ENCODE measurements at places on chromosomes 3 and 15.

DNA sequence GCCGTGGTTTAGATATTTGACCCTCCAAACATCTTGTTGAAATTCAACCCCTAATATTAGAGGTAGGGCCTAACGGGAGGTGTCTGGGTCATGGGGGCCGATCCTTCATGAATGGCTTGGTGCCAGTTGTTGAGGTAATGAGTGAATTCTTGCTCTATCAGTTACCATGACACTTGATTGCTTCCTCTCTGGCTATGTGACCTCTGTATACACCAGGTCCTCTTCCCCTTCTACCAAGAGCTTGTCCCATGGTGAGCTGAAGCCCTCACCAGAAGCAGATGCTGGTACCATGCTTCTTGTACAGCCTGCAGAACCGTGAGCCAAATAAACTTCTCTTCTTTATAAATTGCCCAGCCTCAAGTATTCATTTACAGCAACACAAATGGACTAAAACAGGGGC lies 41.8 kb upstream of the TIPARP start:
- DNase-seq: peak; percentile 40

- DNase-seq: no peak
These were observed 106.5 kb upstream of the EPHA3 start for GRCh38 chr3:89000886-89001285.

- DNase-seq: no peak
These were observed 29.9 kb downstream of the SLC41A3 start for GRCh38 chr3:126053949-126054569.

DNA sequence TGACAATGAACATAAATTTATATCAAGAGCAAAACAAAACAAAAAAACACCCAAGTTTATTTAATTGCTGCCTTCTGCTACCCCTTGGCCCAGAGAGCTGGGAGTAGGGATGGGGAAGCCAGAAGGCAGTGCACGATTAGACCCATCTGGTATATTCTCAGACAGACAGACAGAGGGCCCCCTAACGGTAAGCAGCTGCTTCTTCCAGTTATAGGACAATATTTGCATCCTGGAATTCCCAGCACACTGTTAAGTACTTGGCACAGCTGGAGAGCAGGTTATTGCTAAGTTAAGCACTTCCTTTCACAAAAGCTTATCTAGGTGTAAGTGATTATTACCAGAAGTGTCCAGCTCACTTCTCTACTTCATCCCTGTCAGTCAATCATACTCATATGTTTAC lies 39.3 kb downstream of the C2CD4B start:
- DNase-seq: peak; percentile 61

- DNase-seq: peak; percentile 61
These were observed 4.4 kb downstream of the CYP19A1 start for GRCh38 chr15:51334011-51334451.

DNA sequence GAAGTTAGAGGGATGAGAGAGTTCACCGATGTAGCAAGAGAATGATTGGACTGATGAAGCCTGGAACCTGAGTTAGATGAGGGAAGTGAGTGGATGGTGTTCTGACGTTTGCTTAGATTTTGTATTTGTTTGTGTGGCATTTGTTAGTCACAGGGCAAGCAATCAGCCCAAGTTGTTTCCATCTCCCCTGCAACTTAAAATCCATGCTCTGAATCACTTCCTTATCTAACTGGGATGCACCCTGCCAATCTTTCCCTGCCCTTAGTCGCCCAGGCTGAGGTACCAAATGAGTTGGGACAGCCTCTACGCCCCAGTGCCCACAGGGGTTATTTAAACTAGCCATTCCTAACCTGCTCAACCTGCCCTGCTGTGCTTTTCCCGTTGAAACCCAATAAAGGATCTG lies 12.6 kb downstream of the PAQR5 start:
- DNase-seq: no peak

- DNase-seq: no peak
These were observed 155.9 kb upstream of the TLE3 start for GRCh38 chr15:70253461-70254156.

GRCh38 chr15:25900431-25900830 lies 37.3 kb upstream of the ATP10A start:
- DNase-seq: no peak

DNA sequence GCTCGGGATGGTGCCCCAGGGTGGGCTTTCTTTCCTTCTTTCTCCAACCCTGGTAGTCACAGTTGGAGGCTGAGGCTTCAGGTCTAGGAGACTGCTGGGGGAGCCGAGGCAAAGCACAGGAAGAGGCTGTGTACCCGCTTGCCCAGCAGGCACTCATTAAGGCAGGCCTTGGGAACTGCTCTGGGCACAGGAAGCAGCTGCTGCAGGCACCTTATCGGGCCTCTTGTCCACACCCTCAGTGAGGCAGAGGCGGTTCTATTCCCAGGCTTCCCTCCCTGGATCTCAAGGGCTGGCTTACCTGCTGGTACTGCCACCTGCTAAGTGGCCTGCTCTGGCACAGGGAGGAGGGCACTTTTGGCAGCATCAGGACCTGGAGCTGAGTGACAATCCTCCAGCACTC lies 15.8 kb upstream of the GRM2 start:
- no peak for DNase-seq
